ENCODE measurements at places on chromosomes 16 and 17. TPM values are rescaled to one million over a fixed set of nuclear protein-coding genes. Genes with fewer than 3 reads are reported as not detected.

- DNase-seq: no peak
These were observed 18.0 kb downstream of the C17orf75 start for GRCh38 chr17:32323811-32324491.

The NPEPPS gene
- 110 TPM for polyA plus RNA-seq

The KRTAP1-1 gene
- 0.64 TPM for polyA plus RNA-seq

- DNase-seq: no peak
These were observed 497 bp upstream of the SLC38A7 start for GRCh38 chr16:58685084-58685449.

GRCh38 chr17:19904412-19904811 is 36.7 kb upstream of the ULK2 start:
- DNase-seq: peak; percentile 60

- DNase-seq: no peak
These were observed 27.1 kb downstream of the CHD9 start for GRCh38 chr16:53081686-53082407.

GRCh38 chr17:56119936-56120335 is 33.3 kb upstream of the ANKFN1 start:
- no peak for DNase-seq

Measured in fibroblast of lung (primary cell).